ENCODE measurements at places on chromosomes 3 and 15.

- DNase-seq = no peak
These were observed 22.8 kb downstream of the ESYT3 start for GRCh38 chr3:138456961-138457862.

DNA sequence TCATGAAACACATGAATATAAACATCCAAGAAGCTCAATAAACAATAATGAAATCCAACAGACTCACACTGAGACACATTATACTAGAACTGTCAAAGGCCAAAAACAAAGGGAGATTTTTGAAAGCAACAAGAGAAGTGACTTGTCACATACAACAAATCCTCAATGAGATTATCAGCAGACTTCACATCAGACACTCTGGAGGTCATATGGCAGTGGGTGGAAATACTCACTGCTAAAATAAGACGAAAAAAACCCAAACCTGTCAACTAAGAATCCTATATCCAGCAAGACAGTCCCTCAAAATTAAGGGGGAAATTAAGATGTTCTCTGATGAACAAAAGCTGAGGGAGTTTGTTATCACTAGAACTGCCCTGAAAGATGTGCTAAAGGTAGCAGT, 125.4 kb upstream of the MELTF start:
- no peak for DNase-seq

DNA sequence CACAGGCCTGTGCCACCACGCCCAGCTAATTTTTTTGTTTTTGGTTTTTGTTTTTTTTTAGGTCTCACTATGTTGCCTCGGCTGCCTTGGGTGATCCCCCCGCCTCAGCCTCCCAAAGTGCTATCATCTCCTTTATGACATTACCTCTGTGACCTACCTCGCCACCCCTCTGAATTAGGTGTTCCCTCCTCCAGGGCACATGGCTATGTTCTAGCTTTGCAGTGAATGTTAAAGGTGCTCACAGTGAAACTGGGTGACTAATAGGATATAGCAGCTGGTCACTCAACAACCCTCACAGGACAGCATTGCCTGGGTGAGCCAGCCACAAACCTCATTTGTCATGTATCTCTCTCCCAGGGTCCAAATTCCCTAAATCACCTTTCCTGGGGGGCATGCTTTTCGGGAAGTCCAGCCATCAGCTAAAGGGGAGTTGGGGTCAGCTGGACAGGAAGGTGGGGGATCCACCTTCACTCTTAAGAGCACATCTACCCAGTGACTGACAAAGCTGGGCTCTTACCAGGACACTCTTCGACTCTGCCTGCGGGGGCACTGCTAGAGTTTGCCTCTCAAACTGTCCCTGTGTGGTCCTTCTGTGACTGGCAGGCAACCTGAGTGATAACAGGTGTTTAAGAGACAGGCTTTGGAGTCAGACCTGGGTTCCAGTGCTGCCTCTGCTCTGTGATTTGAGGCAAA, 1.6 kb upstream of the TTLL3 start:
- peak; percentile 72 for DNase-seq

DNA sequence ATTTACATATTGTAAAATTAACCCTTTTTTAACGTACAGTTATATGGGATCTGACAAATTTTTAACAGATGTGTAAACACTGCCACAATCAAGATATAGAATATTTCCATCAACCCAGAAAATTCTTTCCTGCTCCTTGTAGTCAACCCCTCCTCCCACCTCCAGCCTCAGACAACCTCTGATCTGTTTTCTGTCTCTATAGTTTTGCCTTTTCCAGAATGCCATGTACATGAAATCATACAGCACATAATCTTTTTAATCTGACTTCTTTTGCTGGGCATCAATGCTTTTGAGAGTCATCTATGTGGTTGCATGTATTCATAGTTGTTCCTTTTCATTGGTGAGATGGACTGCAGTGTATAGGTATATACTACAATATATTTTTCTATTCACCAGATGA, 153.0 kb downstream of the SMAD6 start:
- no peak for DNase-seq

- DNase-seq = no peak
These were observed 116.0 kb downstream of the GMNC start for GRCh38 chr3:190746531-190746930.

GRCh38 chr15:75452865-75453702, 1.6 kb upstream of the SIN3A start:
- DNase-seq = no peak

DNA sequence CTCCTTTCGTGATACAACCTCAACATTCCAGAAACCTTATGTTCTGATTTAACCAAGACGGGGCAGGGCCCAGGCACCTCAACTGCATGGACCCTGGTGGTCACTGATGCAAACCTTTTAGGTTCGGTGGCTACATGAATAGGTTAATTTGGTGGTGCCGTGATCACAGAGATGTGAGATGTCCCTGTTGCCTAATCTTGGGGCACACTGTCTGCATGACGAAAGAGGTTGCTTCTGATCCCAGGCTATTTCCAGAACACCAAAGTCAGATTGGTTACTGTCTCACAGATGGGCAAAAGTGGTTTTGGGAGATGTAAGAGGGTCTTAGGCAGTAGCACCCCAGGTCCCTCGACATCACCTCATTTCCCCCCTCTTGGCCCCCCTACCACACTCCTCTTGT, 4.0 kb upstream of the CCR1 start:
- no peak for DNase-seq

DNA sequence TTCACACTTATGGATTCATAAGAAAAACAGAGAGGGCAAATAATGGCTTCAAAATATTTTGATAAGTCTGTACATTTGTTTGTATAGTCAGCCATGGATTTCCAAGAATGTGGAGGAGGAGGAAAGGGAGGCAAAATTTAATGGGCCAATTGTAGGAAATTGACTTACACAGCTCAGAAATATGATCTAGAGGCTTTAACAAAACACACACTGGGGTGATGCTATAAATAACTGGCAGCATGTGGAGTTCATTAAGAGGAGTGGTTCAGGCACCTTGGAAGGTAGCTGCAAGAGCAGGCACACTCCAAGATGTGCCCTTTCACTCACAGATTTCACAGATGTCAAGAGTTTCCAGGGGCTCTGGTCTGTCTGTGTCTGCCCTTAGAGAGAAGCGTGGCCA, 193.4 kb upstream of the RASGRP1 start:
- peak; percentile 21 for DNase-seq

DNA sequence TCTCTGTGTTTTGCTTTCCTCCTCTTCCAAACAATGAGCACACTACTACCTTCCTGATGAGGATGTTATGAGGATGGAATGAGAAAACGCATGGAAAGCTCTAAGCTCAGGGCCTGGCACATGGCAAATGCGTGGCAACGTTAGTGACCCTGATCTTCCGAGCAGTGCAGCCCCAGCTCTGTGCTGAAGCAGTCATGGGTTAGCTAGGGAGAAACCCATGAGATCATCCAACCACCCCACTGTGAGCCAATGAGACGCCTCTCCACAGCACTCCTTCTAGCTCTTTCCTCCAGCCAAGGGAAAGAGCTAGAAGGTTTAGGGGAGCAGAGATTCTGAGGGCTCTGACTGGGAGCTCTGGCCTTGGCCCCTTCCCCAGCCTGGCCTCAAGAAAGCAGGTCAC, 4.5 kb downstream of the CPN2 start:
- no peak for DNase-seq

GRCh38 chr15:22992024-22992326, 11.8 kb upstream of the CYFIP1 start:
- no peak for DNase-seq

GRCh38 chr15:56099311-56099710, 105.9 kb upstream of the NEDD4 start:
- no peak for DNase-seq

GRCh38 chr3:12992629-12993516, 80.4 kb downstream of the IQSEC1 start:
- DNase-seq = peak; percentile 63

DNA sequence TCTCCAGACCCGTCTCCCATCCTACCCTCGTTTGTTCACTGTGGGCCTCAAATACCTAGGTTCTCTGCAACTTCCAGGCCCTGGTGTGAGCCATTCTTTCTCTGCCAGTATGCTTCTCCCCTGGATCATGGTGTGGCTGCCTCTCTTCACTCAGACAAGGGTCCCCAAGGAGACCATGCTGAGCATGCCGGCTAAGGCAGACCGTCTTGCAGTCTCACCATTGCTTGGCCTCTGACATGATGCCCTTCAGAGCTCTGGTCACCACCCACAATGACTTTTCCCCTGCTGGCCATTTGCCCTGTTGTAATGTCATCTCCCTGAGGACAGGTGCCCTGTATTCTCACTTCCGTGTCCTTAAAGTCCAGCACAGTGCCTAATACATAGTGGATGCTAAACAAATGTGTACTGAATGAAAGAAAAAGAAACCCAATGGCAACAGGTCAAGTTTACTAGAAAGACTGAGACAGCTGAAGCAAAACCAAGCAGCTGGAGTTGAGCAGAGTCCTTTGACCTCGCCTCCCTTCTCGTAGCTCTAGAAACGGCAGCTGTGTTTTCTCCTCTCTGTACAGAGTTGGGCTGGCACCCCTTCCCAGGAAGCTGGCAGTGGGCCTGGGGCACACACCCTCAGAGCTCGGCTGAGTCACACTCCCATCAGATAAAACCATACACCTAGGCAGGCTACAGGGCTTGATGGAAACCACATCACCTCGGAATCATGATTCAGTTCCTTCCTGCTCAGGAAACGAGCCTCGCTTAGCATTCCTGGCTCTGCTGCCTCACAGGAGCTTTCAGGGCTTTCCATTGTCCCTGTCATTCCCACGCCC, 8.6 kb downstream of the TLR9 start:
- DNase-seq = peak; percentile 51

GRCh38 chr3:34360713-34361112, 562.3 kb downstream of the PDCD6IP start:
- no peak for DNase-seq

GRCh38 chr3:66115858-66116654, 77.3 kb upstream of the MAGI1 start:
- peak; percentile 19 for DNase-seq

GRCh38 chr3:62546266-62546665, 172.9 kb upstream of the FEZF2 start:
- no peak for DNase-seq

- DNase-seq = no peak
These were observed 21.3 kb downstream of the RTF1 start for GRCh38 chr15:41438206-41438605.

DNA sequence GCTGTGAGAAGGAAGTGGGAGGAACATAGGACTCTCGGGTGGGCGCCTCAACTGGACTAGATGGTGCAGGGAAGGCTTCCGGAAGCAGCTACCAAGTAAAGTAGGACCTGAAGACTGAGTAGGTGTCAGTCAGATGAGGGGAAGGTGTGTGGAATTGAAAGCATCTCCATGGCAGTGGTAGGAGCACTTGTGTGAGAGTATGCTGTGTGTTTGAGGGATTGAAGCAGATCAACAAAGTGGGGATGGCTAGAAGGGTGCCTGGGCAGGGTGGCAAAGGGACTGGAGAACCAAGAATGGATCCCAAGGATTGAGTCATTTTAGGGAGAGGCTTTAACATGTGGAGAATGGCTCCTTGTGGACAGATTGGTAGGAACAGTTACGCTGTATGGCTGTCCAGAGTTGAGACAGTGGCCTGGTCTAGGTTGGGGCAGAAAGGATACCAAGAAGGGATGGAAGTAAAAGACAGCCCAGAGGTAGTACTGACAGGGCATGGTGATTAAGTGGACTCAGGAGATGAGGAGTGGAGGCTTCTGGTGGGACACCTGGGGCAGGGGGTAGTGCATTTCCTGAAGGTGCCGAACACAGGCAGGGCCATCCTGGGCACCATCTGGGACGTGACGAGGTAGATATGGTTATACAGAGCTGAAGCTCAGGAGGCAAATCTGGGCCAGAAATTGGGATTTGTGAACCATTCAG, 1.5 kb downstream of the UQCC5 start:
- no peak for DNase-seq

- peak; percentile 6 for DNase-seq
These were observed 143.7 kb upstream of the ZNF385D start for GRCh38 chr3:21894459-21895340.

GRCh38 chr15:76663529-76663928, 241.6 kb downstream of the SCAPER start:
- no peak for DNase-seq

DNA sequence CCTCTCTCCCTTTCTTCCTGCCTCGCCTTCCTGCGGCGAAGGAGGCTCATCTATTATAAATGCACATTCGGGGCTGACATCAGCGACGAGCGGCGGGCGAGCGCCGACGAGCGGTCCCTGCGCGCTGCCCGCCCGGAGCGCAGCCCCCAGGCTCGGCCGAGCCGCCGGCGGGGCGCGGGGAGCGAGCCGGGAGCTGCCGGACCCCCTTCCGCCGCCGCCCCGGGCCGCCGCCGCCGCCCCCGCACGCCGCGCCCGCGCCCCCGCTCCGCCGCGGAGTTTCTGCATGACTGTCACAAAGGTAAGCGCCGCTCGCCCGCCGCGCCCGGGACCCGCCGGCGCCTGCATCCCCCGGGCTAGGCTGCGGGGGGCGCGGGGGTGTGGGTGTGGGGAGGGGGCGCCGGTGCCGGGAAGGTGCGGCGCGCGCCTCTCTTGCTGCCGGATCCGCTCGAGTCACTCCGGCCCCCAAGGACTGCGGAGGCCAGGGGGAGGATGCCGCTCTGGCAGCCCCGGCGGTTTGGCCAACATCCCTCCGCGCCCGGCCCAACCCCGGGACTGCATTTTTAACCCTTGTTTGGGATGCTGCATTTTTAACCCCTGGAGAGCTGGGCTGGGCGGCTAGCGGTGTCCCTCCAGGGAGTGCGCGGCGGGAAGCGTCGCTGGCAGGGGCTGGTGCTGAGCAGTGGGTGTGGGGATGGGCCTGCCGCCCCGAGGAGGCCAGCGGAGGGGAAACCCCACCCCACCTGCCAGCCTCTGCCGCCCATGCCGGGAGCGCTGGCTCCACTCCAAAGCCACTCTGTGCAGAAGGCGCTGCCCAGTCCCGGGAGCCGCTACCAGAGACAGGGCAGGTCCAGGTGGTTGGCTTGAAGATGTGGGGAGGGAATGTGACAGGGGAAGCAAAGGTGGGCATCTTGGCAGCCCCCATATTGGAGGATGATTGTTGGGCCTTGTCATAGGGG, at the start of gene CORO2B:
Gene CORO2B, plus strand, starts transcription at position 14 of the 956 bp plus-strand sequence. Its CDS starts 270 bp downstream, at position 284.
- peak; percentile 87 for DNase-seq

DNA sequence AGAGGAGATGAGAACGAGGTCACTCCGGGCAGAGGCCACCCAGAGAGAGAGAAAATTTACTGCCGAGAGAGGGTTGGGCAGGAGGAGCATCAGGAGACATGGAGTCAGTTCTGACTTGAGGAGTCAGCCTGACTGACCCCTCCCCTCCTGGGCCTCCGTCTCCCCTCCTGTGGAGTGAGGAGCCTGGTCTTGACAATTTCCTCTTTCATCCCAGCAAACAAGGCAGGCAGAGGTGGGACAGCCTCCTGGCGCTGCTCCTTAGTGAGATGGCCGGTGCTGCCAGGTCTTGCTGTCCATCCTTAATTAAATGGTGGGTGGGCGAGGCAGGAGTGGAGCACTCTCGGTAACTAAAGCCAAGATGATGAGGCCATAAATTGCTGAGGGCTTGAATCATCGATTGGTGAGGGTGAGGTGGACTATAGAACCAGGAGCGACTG, 60.6 kb downstream of the CYP11A1 start:
- DNase-seq = no peak

DNA sequence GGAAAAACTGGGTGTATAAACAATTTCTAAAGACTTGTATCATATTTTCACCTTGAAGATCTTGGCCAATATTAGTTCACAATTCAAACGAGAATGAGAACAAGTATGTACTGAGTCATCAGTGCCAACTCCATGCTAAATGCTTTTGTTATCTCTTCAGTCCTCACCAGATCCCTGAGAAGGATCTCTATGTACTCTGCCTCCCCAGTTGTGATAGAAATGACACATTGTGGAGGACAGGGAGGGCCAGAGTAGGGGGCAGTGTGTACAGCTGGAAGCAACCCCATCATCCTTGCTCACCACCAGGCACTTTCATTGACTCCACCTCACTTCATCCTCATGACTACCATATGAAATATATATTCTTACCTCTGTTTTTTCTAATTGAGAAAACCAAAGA, 353.7 kb upstream of the SOX2 start:
- DNase-seq = no peak

Measured in SK-N-SH (cell line).